ENCODE measurements at places on chromosomes 1 and 21.

GRCh38 chr1:220213382-220213983, 58.8 kb downstream of the RAB3GAP2 start:
- DNase-seq, result no peak

DNA sequence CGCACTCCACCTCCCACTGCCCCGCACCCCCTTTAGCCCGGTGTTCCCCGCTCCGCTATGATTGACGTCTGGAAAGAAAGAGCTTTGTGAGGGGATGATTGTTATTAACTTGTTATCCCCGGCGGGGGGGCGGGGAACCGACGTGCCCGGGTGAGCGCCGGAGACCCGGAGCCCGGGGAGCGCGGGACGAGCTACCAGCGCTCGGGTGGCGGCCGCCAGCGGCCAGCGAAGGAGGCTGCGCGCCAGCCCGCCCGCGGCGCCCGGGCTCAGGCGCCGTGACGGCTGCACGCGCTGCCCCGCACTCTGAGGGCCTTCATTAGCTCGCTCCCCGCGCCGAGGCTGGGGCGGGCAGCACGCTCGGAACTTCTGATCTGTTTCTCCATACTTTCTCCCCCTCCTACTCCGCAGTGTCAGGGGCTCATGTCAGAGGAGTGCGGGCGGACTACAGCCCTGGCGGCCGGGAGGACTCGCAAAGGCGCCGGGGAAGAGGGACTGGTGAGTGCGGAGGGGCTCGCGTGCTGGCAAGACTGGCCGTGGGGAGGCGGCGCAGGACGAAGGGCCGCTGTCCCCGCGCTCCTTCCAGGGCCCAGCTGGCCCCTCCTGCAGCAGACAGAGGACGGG, 2.1 kb downstream of the LHX8 start:
- no peak for DNase-seq

- DNase-seq, result no peak
Measured at GRCh38 chr1:212685429-212685828, 14.2 kb downstream of the BATF3 start.

- no peak for DNase-seq
Measured at GRCh38 chr21:21147374-21147745, 149.2 kb downstream of the NCAM2 start.

- no peak for DNase-seq
Measured at GRCh38 chr1:90135286-90135685, 140.4 kb downstream of the ZNF326 start.

GRCh38 chr1:246182149-246182851, 324.8 kb downstream of the SMYD3 start:
- DNase-seq, result no peak

- DNase-seq, result no peak
Measured at GRCh38 chr1:14555091-14555490, 43.4 kb upstream of the KAZN start.

DNA sequence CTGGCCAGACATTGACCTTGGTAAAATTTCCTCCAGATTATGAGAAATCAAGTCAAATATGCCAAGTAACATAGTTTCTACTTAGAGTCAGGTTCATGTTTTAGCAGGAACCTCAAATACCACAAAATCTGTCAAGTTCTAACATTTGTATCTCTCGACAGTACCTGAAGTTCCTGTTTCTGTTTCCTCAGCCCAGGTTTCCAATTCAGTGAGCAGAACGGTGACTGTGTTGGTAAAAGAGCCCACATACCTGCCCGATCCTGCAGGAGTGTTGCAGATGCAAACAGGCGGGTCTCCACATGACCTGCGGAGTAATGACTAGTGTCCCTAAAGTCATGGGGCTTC, 57.9 kb upstream of the LGALS8 start:
- DNase-seq, result no peak

DNA sequence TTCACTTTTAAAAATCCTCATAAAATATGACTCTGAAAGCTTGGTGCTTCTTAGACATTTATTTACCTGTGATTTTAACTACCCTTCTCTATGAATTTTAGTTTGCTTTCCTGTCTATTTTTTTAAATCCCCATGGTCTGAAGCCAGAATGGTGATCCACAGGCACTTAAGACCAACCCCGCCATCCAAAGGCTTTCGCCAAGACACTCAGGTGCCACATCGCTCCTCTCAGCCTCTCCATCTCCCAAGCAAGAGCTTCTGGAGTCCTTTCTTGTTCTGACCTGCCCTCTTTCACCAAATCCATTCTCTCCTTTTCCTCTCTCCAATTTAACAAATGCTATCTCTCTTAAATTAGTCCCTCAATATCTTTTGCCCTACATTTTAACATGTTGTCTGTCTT, 464.6 kb downstream of the PCP4 start:
- DNase-seq, result no peak

GRCh38 chr1:227731241-227731677, 3.8 kb downstream of the JMJD4 start:
- DNase-seq, result no peak

- DNase-seq, result no peak
Measured at GRCh38 chr1:6891781-6892579, 106.7 kb downstream of the CAMTA1 start.

DNA sequence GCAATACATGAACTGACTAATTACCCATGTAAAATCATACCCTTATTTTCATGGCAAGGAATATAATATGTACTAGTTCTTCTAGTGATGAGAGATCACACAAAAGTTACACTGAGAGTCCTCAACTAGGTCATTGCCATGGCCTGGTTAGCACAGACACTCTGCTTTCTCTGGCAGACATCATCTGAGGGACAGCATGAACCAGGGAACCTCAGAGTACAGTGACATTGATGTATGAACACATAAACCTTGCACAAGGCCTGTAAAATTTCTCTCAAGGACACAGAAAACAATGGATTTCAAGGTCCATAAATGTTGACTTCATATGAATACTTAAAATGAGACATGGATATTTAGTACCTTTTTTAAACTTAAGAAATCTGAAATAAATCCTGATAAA, 108.8 kb upstream of the MAGI3 start:
- DNase-seq, result no peak
